ENCODE measurements at places on chromosomes 2 and 18. TPM values are rescaled to one million over a fixed set of nuclear protein-coding genes. Genes with fewer than 3 reads are reported as not detected.

Gene HS1BP3
- 9.3 TPM for total RNA-seq

Gene NCL
- 1,405 TPM for total RNA-seq

Gene CXCR4
- 74.8 TPM for total RNA-seq

Gene CDK5R2
- not detected for total RNA-seq

Gene RBM43
- 2.7 TPM for total RNA-seq

Gene ELOA2
- total RNA-seq: not detected

Gene KLHL41
- not detected for total RNA-seq

Gene MPP4
- not detected for total RNA-seq

Gene ABCG8
- not detected for total RNA-seq

Gene PROKR1
- not detected for total RNA-seq

Gene PRSS56
- total RNA-seq: not detected

Gene PPP3R1
- 85.9 TPM for total RNA-seq

Gene VSNL1
- not detected for total RNA-seq

- peaks cover 5% of the 10 kb centered on the region for H3K27me3 ChIP-seq
- H3K36me3 ChIP-seq: no peaks in the 10 kb centered on the region
- no peak overlapping the region for H3K4me3 ChIP-seq
- no peaks in the 10 kb centered on the region for H3K4me1 ChIP-seq
Measured at GRCh38 chr2:173491418-173491817, 136.7 kb downstream of the CDCA7 start.

DNA sequence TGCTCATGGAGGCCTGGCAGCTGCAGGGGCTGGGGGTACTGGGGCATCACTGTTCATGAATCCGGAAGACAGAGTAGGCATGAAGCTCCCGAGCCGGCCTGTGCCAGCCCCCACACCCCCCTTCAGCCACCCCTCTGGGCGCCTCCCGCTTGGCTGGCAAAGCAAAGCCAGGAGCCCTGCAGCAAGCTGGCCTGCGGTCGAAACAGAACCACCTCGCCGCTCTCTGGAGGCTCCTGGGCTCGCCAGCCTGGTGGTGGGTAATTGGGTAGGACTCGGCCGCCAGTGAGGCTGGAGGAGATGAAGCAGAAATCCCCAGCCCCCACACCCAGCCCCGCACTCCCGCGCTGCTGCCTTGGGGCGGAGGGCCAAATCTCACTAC, 70.9 kb upstream of the GPC1 start:
- DNase-seq: peak; percentile 54
- H3K27ac ChIP-seq: no peak overlapping the region
- no peaks in the 10 kb centered on the region for H3K4me1 ChIP-seq

- no peak overlapping the region for H3K27ac ChIP-seq
- peaks cover 9% of the 10 kb centered on the region for H3K36me3 ChIP-seq
- peaks cover 9% of the 10 kb centered on the region for H3K4me1 ChIP-seq
- no peaks in the 10 kb centered on the region for H3K27me3 ChIP-seq
Measured at GRCh38 chr2:23843051-23843976, 83.6 kb downstream of the ATAD2B start.

GRCh38 chr18:75201282-75202270, 7.4 kb downstream of the PTGR3 start:
- no peak for DNase-seq
- H3K27ac ChIP-seq: no peak overlapping the region
- H3K36me3 ChIP-seq: peaks cover 6% of the 10 kb centered on the region
- H3K27me3 ChIP-seq: peaks cover 14% of the 10 kb centered on the region
- peaks cover 24% of the 10 kb centered on the region for H3K4me1 ChIP-seq

GRCh38 chr18:30712383-30712782, 330.2 kb downstream of the DSC3 start:
- no peaks in the 10 kb centered on the region for H3K36me3 ChIP-seq
- no peak for DNase-seq
- no peak overlapping the region for H3K27ac ChIP-seq

DNA sequence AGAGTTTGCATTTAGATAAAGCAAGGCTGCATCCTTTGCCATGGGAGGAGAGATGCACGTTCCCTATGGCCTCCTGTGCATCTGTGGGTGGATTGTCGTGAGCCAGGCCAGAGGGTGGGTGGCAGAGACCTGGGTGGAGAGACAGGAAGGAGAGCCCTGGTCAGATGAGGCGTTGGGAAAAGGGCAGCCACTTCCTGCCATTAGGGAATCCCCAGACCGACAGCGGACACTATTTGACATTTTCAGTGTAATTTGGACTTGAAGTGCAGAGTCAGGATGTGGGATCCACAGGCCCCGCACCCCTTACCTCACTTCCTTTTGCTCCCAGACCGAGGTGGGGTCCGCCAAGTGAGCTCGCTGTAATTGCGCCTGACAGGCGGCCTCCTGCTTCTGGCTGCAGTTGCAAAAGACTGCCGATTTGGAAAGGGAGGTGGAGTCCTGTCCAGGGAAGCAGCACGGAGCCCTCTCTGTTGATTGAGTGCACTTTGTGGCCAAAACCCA, 150.0 kb downstream of the DYSF start:
- peak overlapping the region; percentile 66 for H3K4me3 ChIP-seq
- no peaks in the 10 kb centered on the region for H3K36me3 ChIP-seq
- peaks cover 29% of the 10 kb centered on the region for H3K4me1 ChIP-seq
- peak overlapping the region; percentile 78 for H3K27ac ChIP-seq

- no peaks in the 10 kb centered on the region for H3K27me3 ChIP-seq
- DNase-seq: no peak
- no peak overlapping the region for H3K27ac ChIP-seq
- no peak overlapping the region for H3K4me3 ChIP-seq
- no peaks in the 10 kb centered on the region for H3K36me3 ChIP-seq
Measured at GRCh38 chr2:79792090-79792489, 279.2 kb downstream of the CTNNA2 start.

- DNase-seq: no peak
- H3K27ac ChIP-seq: no peak overlapping the region
- H3K36me3 ChIP-seq: no peaks in the 10 kb centered on the region
- peaks cover 12% of the 10 kb centered on the region for H3K27me3 ChIP-seq
- H3K4me1 ChIP-seq: no peaks in the 10 kb centered on the region
Measured at GRCh38 chr2:9118383-9118960, 88.1 kb upstream of the ASAP2 start.

DNA sequence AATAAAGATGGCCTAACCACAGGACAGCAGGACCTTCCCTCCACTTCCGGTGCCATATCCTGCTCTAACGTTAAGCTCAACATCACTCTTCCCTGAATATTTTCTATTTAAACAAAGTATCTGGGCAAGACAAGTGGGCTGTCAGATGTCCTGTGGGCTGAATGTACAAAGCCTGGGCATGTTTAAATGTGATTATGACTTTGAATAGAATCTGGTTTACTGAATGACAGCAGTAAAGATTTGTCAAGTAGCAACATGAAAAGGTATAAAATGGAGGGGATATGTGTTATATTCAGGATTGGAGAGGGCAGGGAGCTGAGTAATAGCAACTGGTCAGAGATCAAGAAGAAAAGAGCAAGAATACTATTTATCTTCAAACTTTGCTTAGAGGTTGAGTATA, 540.9 kb downstream of the NRXN1 start:
- no peak overlapping the region for H3K27ac ChIP-seq
- H3K4me3 ChIP-seq: peak overlapping the region; percentile 13
- H3K4me1 ChIP-seq: peaks cover 25% of the 10 kb centered on the region
- no peaks in the 10 kb centered on the region for H3K36me3 ChIP-seq
- peaks cover 3% of the 10 kb centered on the region for H3K27me3 ChIP-seq
- DNase-seq: no peak

GRCh38 chr2:15359716-15360531, 201.2 kb downstream of the NBAS start:
- H3K27ac ChIP-seq: no peak overlapping the region
- no peak overlapping the region for H3K4me3 ChIP-seq
- H3K27me3 ChIP-seq: no peaks in the 10 kb centered on the region
- peaks cover 6% of the 10 kb centered on the region for H3K4me1 ChIP-seq

GRCh38 chr2:64841461-64841860, 147.7 kb upstream of the SLC1A4 start:
- H3K4me3 ChIP-seq: no peak overlapping the region
- no peak for DNase-seq
- no peak overlapping the region for H3K27ac ChIP-seq
- no peaks in the 10 kb centered on the region for H3K27me3 ChIP-seq
- no peaks in the 10 kb centered on the region for H3K36me3 ChIP-seq

DNA sequence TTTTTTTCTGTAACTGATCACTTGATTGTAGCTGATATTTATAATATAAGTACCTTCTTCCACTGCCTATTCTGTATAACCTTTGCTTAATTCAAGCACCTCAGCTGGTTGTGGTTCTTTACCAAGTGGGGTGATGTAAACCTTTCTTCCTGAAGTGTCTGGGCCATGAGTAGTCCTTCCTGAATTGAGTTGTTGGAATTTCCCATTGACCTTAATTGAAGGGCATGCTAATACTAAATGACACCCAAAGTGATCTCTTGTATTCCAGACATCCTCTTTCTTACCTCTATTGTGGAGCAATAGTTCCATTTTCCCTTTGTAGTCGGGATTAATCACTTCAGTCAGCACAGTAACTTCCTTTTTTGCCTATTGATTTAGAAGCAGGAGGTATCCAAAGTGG, 1496.8 kb upstream of the CELF4 start:
- no peak overlapping the region for H3K27ac ChIP-seq
- H3K36me3 ChIP-seq: no peaks in the 10 kb centered on the region
- no peaks in the 10 kb centered on the region for H3K4me1 ChIP-seq
- no peak for DNase-seq

DNA sequence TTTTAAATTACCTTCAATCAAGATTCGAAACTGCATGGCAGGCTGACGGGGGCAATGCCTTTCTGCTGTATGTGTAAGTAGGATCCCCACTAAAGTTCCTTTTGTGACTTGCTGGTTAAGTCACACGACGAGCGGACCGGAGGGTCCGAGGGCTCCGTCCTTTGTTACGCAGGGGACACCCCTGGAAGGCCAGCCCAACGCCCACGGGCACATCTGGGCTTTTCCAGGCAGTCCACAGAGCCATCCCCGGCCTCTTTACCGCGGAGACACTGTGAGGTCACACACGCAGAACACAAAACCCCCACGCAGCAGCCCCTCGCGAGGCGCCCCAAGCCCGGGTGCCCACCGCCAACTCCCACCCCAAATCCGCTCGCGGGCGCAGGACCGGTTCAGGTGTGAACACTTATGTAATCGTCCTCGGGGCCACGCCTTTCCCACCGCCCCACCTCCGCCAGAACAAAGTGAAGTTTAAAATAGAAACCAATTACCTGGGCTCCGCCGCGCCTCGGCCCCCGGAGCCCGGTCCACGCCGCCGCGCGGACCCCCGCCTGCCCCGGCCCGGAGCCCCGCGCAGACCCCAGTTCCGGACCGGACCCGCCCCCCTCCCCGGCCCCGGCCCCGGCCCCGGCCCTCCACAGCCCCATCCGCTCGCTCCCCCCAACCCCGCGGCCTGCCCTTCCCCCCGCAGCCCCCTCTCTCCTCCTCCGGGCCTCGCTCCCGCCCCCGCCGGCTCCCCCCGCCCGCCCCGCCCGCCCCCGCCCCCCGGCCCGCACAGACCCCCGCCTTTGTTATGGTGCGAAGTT, 4.2 kb downstream of the ZNF516 start:
- peak overlapping the region; percentile 90 for H3K4me3 ChIP-seq
- peak overlapping the region; percentile 86 for H3K27ac ChIP-seq
- no peaks in the 10 kb centered on the region for H3K36me3 ChIP-seq
- DNase-seq: peak; percentile 74
- peaks cover 39% of the 10 kb centered on the region for H3K4me1 ChIP-seq

- H3K36me3 ChIP-seq: no peaks in the 10 kb centered on the region
- H3K4me3 ChIP-seq: no peak overlapping the region
- no peaks in the 10 kb centered on the region for H3K4me1 ChIP-seq
- no peaks in the 10 kb centered on the region for H3K27me3 ChIP-seq
Measured at GRCh38 chr2:109271920-109272319, 142.9 kb downstream of the SH3RF3 start.

- H3K36me3 ChIP-seq: no peaks in the 10 kb centered on the region
- no peak overlapping the region for H3K4me3 ChIP-seq
- no peaks in the 10 kb centered on the region for H3K27me3 ChIP-seq
- H3K4me1 ChIP-seq: peaks cover 7% of the 10 kb centered on the region
- H3K27ac ChIP-seq: no peak overlapping the region
- DNase-seq: no peak
Measured at GRCh38 chr2:37730037-37730818, 58.8 kb upstream of the CDC42EP3 start.

- no peaks in the 10 kb centered on the region for H3K36me3 ChIP-seq
- no peak overlapping the region for H3K4me3 ChIP-seq
- H3K4me1 ChIP-seq: no peaks in the 10 kb centered on the region
- no peak for DNase-seq
- no peaks in the 10 kb centered on the region for H3K27me3 ChIP-seq
Measured at GRCh38 chr2:215083146-215083545, 55.3 kb downstream of the ABCA12 start.

DNA sequence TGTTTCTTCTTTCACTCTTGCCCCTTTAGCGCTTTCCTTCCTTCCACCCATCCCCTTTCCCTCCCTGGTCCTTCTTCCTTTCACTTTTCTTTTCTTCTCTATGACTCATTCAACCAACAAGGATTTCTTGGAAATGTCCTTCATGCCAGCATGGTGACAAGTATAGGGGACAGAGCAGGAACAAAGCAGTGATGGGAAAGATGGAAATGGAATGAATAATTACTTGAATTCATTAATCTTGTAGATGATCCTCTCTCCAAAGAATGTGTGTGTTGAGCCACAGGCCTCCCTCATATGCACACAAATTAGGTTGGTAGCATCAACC, 1.5 kb downstream of the VAMP5 start:
- H3K27ac ChIP-seq: peak overlapping the region; percentile 76
- no peak for DNase-seq
- no peaks in the 10 kb centered on the region for H3K27me3 ChIP-seq
- H3K4me1 ChIP-seq: peaks cover 51% of the 10 kb centered on the region
- peaks cover 13% of the 10 kb centered on the region for H3K36me3 ChIP-seq
- peak overlapping the region; percentile 78 for H3K4me3 ChIP-seq

DNA sequence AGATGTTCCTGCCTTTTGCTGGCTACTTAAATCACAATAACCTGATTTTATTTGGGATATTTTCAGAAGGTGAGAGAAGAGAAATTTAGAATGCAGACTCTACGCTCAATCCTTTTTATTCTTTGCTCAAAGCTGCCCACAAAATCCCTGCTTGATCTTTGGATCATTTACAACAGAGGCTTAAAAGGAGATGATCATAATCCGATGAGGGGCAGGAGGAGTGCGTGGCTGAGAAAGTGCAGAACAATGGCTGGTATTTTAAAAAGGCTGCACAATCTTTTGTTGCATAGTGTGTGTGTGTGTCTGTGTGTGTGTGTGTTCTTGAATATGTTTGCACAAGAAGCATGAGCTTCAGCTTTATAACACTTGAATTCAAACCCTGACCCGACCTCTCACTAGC, 256.3 kb upstream of the MYT1L start:
- DNase-seq: no peak
- no peak overlapping the region for H3K4me3 ChIP-seq
- H3K36me3 ChIP-seq: no peaks in the 10 kb centered on the region
- no peaks in the 10 kb centered on the region for H3K4me1 ChIP-seq
- no peak overlapping the region for H3K27ac ChIP-seq

- DNase-seq: no peak
- no peak overlapping the region for H3K27ac ChIP-seq
- H3K4me3 ChIP-seq: no peak overlapping the region
- H3K36me3 ChIP-seq: no peaks in the 10 kb centered on the region
- H3K27me3 ChIP-seq: peaks cover 37% of the 10 kb centered on the region
- H3K4me1 ChIP-seq: no peaks in the 10 kb centered on the region
Measured at GRCh38 chr2:131572175-131572574, 44.5 kb downstream of the CCDC74A start.

Data from natural killer cell treated with Interleukin-12 subunit alpha and Interleukin-12 subunit beta and Interleukin-15 and Interleukin-18, amount 100 ng/mL, for 72 hours (primary cell).